ENCODE measurements at places on chromosomes 16 and 17. TPM values are rescaled to one million over a fixed set of nuclear protein-coding genes. Genes with fewer than 3 reads are reported as not detected.

MYH3 gene
- total RNA-seq: 0.45 TPM

RASD1 gene
- not detected for total RNA-seq

MYH13 gene
- total RNA-seq: not detected

GJD3 gene
- 5.9 TPM for total RNA-seq

TMED6 gene
- 0.36 TPM for total RNA-seq

LPCAT2 gene
- total RNA-seq: 34.1 TPM

CCT6B gene
- total RNA-seq: 12.0 TPM

OR1D2 gene
- total RNA-seq: not detected

IL34 gene
- 3.4 TPM for total RNA-seq

All from fibroblast of the aortic adventitia (primary cell).